ENCODE measurements at places on chromosomes 4 and X.

DNA sequence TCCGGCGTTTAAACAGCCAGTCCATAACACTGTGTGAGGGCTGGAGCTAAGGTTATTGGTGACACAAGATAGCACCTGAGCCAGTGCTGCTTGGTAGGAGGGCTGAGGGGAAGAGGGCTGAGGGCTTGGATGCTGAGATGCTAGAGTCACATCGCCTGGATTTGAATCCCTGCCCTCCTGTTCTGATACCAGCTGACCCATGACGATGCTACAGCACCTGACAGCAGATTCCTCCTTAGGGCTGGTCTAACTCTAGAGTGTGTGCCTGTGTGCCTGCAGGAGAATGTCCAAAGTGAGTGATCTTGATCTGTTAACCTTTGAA is 102.5 kb downstream of the PTTG2 start:
- no peak for DNase-seq

DNA sequence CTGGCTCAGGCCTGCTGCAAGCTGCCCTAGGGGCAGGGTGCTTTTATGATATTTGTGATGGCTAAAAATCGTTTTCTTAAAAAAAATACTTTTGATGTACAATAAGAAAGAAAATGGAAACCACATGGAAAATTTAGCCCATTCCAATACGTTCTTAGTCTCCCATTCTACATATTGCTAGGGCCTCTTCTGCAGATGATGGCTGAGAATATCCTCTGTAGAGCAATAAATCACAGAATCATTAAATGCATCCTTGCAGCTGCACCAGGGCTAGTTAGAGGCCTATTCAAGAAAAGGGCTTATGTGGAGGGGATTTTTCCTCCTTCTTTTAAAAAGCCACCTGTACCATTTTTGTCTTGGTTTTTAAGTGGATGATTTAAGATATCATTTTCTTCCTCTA is 97.6 kb upstream of the C1GALT1C1 start:
- no peak for DNase-seq

GRCh38 chr4:61202638-61203435 is 2.7 kb downstream of the ADGRL3 start:
- DNase-seq: peak; percentile 57

- DNase-seq: no peak
Observed at GRCh38 chrX:150099316-150099715, 161.0 kb upstream of the EOLA2 start.

DNA sequence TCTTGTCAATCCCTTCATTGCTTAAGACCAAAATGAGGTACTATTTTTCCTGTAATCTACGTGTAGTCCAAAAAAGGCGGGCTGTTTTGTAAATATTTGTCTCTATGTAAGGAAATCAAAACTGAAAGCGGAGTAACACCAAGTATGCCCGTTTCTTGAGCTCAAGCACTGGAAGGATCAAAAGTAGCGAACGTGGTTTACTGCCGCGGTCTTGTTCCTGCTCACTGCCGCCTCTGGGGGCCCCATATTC is 71.5 kb downstream of the AFF1 start:
- DNase-seq: peak; percentile 90

GRCh38 chr4:58561170-58561569 is 1451.0 kb upstream of the IGFBP7 start:
- no peak for DNase-seq

DNA sequence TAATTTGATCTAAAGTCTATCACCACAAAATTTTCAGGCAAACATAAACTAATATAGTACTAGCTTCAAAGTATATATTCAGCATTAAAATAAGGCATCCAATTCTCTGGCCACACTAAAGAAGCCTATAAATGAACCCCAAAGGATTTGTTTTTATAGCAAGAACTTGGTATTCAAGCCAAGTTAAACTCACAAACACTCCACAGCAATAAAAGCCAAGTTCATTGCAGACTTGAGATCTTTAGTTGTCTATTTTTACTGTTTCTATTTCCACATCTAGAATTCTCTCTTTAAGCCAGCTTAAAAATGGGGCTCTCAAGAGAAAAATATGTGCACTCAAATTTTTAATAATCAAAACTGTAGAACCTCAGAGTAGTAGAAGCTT is 51.1 kb downstream of the WDFY3 start:
- no peak for DNase-seq

DNA sequence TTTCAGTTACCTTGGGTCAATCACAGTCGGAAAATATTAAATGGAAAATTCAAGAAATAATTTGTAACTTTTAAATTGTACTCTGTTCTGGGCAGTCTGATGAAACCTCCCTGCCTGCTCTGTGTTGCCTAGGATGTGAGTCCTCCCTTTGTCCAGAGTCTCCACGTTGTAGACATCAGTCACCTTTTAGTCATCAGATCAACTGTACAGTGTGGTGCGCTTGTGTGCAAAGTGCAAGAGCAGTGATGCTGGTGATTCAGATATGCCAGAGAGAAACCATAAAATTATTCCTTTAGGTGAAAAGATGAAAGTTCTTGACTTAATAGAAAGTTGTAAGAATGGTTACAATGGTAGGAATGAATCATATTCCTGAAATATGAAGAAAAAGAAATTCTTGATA is 1.4 kb downstream of the SPATA4 start:
- DNase-seq: no peak

GRCh38 chrX:109958266-109958665 is 44.6 kb upstream of the TMEM164 start:
- DNase-seq: no peak

DNA sequence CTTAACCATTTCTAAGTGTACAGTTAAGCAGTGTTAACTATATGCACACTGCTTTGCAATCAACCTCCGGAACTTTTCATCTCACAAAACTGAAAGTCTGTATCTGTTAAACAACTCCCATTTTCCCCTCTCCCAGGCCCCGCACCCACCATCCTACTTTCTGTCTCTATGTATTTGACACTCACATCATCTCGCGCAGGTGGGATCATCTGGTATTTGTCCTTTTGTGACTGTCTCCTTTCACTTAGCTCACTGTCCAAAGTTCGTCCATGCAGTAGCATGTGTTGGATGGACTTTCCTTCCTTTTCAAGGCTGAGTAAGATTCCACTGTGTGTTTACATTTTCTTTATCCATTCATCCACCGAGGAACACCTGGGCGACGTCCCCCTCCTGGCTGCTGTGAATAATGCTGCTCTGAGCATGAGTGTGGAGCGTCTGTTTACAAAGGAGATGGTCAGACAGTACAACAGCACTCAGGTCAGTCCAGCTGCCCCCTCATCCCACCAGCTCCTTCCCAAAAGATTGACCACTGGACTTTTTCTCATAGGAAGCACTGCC is 39.8 kb downstream of the DCTD start:
- no peak for DNase-seq

DNA sequence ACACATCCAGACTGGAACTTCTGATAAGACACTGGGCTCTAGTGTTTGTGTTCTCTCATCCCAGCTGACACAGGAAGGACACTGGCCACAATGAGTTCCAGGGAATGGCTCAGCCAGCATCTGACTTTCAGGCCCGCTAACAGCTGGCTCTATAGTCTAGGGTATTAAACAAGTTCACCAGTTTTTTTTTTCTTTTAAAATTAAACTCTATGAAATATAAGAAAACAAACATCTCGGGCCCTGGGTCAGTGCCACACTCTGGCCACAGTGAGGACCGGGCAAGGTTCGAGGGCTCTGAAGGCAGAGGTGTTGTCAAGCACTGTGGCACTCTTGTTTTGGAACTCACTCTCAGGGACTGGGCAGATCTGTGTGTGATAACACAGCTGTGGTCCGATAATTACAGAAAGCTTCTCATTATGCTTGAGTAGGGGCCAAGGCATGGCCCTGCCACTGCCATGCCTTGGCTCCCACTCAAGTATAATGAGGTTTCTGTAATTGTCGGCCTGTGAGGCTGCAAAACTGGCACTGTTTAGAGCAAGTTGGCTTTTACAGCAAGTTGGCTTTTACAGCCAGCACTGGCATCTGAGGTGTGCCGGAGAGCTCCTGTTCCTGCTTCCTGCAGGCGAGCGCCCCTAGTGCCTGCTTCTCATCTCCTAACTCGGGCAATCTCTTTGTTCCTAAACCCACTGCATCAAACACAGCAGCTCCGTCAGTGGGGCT is 62.8 kb downstream of the PPP1R2C start:
- no peak for DNase-seq

- DNase-seq: no peak
Observed at GRCh38 chr4:118716304-118716703, 31.1 kb downstream of the METTL14 start.

- no peak for DNase-seq
Observed at GRCh38 chrX:49041744-49042580, 1.2 kb downstream of the TFE3 start.

DNA sequence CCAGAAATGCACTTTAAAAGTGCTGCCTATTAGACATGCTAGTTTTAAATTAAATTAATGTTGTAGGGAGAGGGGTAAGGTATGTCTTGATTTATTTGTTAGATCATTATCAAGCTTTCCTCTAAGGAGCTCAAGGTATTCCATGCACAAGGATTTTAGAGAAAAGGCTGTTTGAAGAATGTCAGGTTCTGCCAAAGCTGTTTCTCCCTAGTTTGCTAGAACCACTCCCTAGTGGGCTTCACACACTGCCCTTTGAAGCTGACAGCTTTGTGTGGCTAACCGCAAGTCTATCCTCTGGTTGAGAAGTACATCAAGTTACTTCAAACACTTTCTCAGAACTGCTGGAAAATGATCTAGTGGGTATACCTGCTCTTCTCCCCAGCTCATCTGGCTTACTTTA is 32.3 kb downstream of the RASL11B start:
- no peak for DNase-seq

DNA sequence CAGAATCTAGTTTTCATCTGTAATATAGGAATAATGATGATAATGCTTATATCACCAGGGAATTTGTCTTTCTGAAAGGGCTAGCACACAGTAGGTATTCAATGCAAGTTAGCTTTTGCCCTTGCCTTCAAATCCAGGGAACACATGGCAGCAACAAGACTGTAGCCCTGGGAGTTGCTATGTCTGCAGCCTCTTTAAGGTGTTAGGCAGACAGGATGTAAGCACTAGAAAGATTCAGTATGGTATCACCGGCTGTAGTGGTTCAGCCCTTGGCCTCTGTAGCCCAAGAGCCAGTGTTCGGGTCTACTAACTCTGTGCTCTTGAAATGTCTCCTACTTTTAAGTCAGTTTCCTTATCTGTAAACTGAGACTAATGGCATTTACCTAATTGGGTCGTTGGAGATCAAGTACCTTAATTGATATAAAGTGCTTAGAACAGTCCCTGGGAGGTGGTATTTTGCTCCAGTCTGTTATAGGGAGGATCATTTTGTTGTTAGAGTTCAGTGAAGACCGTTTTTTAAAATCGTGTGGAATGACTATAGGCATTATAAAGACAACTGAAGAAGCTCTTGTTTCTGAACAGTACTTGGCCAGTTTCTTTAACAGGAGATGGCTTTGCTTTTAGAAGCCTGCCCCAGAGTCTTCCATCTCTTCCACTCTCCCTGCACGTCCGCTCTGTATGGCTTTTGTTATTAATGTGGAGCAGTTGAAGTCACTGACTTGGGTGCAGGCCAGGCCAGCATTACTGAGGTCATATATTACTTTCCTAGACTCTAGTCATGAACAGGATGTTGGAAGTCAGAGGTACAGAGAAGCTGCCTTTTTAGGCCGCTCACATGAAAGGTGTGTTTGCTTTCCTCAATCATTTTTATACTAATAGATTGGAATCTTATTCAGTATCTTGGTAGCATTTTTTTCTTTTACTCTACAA is 44.8 kb downstream of the GAB1 start:
- DNase-seq: no peak

DNA sequence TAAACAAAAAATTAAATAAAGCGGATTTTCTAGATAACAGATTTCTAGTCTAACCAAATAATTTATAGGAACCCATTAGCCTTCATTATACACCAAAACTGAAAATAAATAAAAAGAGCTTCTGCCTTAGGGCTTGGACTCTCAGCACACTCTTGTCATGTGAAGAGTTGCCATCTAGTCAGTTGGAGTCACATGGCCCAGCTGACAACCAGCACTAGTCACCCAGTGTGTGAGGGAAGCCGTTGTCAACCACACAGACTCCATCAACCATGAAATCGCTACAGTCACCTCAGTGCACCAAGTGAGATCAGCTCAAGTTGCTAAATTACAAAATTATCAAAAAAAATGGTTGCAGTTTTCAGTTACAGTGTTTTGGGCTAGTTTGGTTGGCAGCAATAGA is 470.0 kb downstream of the GASK1B start:
- no peak for DNase-seq

DNA sequence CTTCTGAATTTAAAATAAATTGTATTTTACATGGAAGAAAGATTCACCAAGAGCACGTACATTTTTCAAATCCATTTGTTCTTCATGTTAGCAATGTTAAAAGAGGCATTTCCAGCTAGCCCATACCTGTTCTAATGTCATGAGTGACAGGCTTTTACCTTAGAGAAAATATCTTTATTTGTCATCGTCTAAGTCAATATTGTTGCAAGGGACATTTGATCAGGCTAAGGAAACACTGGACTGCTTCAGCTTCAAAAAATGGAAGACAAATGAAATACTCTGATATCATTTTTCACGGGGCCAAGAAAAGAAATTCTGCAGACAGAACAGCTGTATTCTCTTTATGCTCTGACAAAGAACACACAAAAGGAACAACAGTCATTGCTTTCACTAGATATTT is 207.7 kb downstream of the RCHY1 start:
- DNase-seq: no peak

DNA sequence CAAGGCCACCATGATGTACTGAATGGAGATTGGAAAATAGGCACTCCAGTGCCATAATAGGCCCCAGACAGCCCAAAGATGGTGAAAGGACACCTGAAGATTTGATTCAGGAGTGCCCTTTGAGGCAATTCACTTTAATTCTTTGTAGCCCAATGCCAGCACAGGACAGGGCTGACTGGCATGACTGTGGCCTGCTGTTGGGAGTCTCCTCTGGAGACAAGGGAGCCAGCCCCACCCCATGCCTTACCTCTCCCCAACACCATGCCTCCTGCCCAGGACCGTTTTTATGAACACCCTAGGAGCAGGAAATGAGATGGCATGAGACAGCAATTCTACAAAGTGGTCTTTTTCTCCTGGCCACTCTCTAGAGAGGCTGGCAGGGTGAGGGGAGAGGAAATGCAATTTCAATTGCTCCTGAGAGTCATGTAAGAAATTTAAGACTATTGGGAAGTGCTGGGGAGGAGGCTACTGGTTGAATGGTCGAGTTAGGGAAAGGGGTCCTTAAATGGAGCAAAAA is 94.2 kb upstream of the MAMLD1 start:
- no peak for DNase-seq

- no peak for DNase-seq
Observed at GRCh38 chrX:41796046-41796445, 72.1 kb downstream of the GPR82 start.

DNA sequence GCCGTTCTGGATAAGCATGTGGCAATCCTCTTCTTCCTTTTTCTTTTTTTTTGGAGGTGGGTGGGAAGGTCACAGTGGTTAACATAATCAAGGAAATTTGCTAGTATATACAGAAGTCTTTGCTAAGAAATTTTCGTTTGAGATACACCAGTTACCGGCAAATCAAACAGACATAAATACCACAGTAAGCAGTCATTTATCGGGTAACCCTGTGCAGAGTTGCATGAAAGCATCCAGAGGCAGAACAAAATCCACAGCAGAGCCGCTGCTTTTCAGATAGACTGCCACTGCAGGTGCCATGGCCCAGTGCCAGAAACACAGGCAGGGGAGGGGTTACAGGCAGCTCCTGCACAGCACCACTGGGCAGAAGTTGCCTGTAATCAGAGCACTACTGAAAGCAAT is 179.1 kb upstream of the MAB21L2 start:
- peak; percentile 58 for DNase-seq

GRCh38 chrX:153647461-153648357 is 706 bp downstream of the DUSP9 start:
- no peak for DNase-seq

- DNase-seq: no peak
Observed at GRCh38 chr4:135672202-135672601, 1470.6 kb upstream of the PABPC4L start.
